COR-L47 (cell line): ENCODE measurements at places on chromosomes 5 and 9.

GRCh38 chr5:72619251-72619650 is 112.0 kb upstream of the ZNF366 start:
- no peak for DNase-seq

DNA sequence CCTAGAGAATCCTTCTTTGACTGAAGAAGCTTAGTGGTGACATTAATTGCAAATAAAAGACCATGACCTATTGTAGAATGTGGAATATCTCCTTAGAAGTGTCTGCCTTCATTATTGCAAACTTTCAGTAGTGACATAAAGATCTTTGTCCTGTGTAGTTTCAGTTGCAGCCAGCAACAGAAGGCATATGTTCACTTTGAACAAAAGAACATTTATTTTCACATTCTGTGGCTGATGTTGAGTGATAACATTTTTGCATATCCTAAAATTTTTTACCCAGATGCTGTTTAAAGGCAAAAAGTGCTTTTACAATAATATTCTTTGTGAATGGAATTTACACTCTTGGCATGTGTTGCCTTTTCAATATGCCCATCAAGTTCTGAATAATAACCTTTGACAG is 165.9 kb downstream of the TMC1 start:
- DNase-seq, result no peak

GRCh38 chr5:163459462-163459818 is 462 bp downstream of the NUDCD2 start:
- DNase-seq, result peak; percentile 44

DNA sequence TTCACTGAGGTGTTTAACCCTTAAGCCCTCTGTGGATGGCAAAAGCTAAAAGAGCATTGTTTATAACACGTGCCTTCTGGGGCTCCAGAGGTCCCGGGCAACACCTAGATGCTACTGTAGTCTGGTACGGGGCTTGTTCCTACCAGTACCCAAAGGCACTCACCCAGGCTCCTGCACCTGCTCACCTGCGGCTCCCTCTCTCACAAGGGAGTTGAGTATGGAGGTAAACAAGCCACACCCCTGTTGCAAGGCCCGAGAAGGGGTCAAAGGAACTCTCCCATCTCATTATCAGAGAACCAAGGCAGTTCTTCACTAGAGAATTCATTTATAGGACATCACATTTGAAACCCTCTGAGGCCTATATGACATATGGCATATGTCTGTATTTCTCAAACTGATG is 53.4 kb upstream of the IL6ST start:
- DNase-seq, result no peak

- no peak for DNase-seq
Observed at GRCh38 chr5:50786073-50786472, 119.6 kb downstream of the PARP8 start.

DNA sequence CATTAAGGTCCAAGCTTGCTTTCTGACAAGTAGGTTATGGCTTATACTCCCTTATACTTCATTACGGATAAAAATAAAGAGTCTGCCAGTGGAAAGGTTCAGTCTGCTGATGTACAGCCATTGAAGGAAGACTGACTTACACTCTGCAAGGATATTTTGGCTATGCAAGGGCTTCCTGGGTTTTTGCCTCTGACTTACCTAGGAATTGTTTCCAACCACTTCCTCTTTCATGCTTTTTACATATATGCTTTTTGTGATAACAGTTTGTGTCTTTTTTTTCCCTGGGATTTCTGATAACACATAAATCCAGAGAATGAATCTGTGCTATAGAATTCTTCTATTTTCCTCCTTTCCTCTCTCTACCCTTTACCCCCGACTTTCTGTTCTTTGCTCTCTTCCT is 16.8 kb downstream of the ISOC1 start:
- DNase-seq, result no peak

DNA sequence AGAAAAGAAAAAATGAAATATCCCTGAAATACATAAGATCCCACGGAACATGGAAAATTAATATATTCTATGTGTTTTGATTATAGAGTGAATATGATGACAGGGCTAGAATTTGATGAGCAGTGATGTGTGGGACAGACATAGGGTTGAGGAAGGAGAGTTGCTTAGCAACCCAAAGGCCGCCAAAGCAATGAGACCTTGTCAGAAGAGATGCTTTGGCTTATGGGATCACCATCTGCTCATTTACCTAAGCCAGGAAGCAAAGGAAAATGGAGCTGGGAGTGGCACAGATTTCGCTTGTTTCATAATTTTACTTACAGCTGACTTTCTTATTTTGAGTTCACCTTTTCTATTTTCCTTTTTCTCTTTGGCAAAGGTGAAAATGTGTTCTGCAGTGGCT is 20.9 kb upstream of the HAPLN1 start:
- DNase-seq, result no peak

GRCh38 chr5:76641514-76642120 is 18.4 kb upstream of the F2RL2 start:
- peak; percentile 7 for DNase-seq

DNA sequence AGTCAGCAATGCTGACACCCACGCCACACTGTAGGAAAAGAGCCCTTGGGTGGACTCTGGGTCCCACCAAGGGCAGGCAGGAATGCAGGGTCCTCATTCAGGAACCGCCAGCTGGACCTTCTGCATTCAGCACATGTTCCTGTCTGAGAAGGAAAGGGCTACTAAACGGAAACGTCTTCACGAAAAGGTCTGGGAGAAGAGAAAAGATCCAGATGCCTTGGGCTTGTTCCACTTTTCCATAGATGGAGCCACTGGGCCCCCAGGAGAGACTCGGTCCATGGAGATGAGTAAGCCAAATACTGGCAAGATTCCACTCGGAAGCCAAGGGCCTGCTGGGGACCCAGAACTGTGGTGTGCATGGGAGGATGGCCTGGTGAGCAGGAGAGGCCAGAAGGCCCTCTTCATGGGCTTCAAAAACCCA is 38.4 kb downstream of the LHFPL2 start:
- no peak for DNase-seq

DNA sequence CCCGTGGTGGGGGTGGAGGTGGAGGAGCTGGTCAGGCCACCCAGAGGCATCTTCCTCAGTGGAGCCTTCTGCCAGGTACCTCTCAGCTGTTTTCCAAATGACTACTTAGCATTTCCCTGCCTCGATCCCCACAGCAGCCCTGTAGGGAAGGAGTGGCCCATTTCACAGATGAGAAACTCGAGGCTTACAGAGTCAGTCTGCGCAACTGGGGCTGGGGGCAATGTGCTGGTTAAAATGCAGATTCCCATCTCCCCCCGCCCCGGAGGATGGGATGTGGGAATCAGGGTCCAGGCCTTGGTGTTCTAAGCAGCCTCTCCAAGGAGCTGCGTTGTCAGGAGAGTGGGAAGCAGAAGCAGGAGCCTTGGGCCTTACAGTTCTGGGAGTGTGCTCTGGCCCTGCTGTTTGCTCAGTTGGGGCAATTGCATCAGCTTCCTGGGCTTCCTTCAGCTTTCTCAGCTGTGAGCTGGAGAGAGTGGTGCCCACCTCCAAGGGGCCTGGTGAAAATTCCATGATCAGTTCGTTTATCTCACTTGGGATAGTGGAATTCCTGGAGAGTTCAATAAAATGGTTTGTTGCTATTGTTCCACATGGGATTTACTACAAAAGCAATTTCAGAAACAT is 19.4 kb downstream of the ERGIC1 start:
- DNase-seq, result no peak

DNA sequence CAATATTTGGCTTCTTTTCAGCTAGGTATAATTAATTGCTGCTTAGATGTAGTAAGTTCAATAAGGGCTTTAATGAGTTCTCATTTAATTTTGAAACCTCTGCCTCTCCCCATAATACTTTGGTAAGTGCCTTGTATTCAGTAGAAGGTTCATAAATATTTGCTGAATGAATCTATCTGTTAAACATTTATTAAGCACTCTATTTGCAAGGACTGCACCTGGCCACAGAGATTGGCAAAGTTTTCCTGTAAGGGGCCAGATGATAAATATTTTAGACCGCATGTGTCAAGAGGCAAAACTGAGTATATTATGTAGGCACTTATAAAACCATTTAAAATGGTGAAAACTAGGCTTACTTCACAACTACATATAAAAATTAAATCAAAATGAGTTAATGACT is 19.0 kb upstream of the GNA14 start:
- no peak for DNase-seq

DNA sequence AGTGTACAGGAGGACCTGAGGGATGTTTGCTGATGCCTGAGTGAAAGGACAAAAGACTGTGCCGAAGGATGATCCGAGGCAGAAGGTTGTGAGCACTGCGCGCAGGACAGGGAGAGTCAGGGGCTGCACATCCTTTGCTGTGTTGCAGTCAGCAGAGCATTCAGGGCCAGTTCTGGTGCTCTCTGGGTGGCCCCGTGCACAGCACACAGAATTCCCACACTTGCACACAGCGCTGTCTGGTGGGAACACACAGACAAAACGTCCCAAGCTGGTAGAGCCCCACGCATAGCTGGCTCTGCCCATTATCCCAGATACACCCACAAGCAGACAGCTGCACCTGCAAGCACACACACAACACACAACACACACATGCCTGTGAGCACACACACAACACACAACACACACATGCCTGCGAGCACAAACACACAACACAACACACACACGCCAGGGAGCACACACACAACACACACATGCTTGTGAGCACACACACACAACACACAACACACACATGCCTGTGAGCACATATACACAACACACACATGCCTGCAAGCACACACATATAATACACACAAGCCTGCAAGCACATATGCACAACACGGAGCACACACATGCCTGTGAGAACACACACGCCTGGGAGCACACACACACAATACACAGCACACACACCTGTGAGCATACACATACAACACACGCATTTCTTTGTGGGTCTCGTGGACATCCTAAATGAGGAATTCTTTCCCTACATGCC is 74.4 kb downstream of the FGF18 start:
- no peak for DNase-seq
